H7 (cell line): ENCODE measurements at places on chromosomes 4 and X. TPM values are rescaled to one million over a fixed set of nuclear protein-coding genes. Genes with fewer than 3 reads are reported as not detected.

DNA sequence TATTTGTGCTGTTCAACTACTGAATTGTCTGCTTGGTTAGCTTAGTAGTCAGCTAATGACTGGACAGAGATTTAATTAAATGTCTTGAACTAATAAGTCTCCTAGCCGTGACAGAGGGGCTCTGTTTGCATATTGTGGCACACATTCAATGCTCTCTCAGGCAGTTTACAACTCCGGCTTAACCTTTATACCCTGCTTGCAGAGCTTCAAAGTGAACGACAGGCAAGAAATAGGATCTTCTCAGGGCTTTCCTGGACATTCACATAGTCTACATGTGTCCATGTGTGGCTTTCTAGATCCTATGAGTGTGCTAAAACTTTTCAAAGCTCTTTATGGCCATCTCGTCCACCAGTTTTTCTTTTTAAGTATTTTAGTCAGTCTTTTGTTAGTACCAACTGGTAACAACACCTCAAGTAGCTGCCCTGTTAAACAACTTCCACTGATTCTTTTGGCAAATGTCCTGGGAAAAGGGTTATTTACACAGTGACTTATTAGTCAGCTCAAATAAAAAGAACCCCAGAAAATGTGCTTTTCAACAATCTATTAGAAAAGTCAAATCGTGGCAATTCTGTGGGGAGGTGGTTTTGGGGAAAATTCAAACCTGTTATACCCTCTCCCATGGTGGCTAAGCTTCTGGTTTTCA lies 28.6 kb downstream of the OR13H1 start:
- no peak for DNase-seq

DNA sequence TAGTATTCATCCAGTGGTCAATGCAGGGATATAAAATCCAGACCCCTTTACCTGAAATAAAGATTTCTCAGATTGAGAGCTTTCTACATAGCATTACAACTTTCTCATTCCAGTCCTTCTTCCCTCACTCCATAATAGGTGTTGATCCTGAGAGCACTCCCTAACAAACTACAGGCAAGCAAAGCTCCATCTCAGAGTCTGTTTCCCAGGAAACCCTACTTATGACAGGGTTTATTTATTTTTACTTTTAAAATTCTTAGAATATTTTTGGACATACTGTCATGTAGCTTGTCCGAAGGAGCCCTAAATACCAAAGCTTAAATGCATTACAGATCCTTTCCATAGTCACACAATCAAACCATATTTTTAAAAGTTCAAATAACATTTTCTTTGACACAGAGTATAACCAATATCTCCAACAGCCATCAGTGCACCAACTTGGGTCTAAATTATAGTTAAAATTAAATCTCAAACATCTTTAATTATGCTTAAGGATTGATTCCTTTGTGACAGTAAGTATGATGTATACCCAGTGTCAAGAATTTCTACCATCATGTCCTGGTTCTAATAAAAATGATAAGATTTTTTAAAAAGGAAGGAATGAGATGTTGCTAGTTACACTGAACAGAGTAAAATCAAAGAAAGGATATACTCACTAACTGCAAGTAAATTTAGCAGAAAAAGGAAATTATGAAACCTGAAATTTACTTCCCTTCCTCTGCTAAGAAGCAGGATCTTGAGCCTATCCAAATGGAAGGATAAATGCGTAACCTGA lies 580.4 kb upstream of the ADGRL3 start:
- DNase-seq, result no peak

DNA sequence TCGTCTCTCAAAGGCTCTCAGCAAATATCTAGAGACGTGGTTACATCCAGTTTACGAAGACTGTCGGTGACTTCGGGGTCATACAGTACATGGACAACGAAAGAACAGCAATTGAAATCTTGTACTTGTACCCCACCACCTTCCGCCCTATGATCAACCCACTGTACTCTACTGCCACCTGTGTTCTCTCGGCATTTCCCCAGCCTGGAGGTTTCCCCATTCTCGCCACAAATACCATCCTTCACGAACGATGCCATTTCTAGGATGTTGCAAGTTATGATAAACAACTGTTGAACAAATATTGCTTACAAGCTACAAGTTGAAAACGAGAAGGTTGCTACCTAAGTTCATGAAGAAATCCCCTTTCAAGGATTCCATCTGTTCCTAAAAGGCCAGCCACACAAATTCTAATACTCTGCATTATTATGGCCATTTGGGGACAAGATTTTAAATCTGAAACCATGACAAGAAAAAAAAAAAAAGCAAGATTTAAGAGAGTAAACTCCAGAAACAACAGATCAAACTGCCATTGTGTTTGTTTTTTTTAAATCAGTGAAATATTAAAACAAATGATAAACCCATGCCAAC lies 1.6 kb downstream of the APBB2 start:
- peak; percentile 64 for DNase-seq

Gene TMEM271
- 0.41 and 0.59 TPM in 2 replicates for total RNA-seq

Gene ART3
- total RNA-seq, result 0.42 TPM in 1 of 2 replicates, not detected in the other

Gene ASB9
- 2.7 and 2.9 TPM in 2 replicates for total RNA-seq

Gene FABP2
- not detected in 2 replicates for total RNA-seq

Gene SSX4B
- total RNA-seq, result 0.26 TPM in 1 of 2 replicates, not detected in the other
